CD4-positive, alpha-beta T cell treated with Interleukin-6 at 100 ng/mL for 8 hours (primary cell): ENCODE measurements at places on chromosomes 3 and 15.

- DNase-seq, result no peak
Measured at GRCh38 chr3:174955513-174956016, 96.4 kb downstream of the NAALADL2 start.

DNA sequence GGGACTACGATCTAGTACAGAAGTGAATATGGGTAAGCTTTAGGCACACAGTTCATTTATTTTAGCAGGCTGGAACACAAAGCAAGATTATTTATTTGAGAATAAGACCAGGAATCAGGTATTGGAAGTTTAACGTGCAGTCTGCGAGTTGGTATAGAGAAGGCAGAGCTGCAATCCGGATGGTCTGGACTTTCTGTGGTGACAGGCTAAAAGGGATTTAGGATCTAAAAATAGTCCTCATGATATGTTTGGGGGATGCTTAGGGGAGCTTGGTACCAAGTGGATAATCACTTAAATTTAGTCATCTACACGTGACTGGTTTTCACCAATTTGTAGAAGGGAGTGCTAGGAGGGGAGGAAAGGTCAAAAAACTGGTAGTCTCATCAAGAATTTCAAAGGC is 119.4 kb downstream of the DLG1 start:
- no peak for DNase-seq

DNA sequence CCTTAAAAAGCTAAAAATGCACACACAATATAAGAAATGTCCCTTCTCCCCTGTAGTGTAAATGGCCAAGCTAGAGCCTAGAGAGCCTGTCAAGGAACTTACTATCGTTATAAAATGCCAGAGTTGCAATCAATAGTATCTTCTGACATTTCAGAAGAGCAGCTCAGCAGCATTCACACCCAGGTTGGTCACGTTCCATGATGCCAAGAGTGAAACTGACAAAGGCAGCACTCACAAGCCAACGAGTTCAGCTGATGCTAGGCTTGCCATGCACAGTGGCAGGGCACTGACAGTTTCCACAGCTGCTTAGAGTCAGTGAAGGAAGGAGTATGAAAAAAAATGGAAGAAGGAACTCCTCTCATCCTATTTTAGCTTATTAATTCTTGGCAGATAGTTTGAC is 331.4 kb upstream of the CCDC54 start:
- DNase-seq, result no peak

- no peak for DNase-seq
Measured at GRCh38 chr3:196525141-196525540, 10.0 kb upstream of the SMCO1 start.

DNA sequence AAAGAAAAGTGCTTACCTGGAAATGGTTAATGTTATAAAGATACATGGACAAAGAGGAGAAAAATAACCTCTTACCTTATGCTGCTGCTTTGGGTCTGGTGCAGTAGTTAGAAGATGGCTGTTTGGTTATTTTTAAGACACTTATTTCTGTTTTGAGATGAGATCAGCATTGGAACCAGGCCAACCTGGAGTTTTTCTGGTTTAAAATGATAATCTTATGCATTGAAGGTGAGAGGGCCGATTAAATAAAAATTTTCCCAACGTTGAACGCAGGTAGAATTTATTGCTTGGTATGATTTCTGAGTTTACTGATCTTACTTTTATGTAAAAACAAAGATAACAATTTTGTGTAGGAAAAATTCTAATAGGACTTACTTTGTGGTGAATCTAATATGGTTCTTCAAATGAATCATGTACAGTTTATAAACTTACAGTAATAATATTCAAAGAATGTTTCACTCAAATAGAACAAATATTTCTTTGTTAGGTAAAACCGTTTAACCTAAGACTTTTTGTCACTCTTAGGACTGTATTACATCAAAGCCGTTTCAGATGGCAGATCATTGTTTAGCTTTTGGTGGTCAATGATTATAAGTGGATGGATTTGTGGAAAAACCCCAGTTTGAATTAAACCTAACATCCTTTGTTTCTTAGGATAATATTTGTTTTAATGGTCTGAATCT is 14.9 kb downstream of the UBE2E2 start:
- no peak for DNase-seq

GRCh38 chr3:42056840-42057239 is 34.3 kb upstream of the TRAK1 start:
- DNase-seq, result no peak
